ENCODE measurements at places on chromosomes 3 and 15.

- peak; percentile 2 for DNase-seq
Measured at GRCh38 chr3:191627064-191627463, 166.1 kb downstream of the PYDC2 start.

GRCh38 chr15:78033864-78034263 is 43.6 kb downstream of the TBC1D2B start:
- DNase-seq = no peak

DNA sequence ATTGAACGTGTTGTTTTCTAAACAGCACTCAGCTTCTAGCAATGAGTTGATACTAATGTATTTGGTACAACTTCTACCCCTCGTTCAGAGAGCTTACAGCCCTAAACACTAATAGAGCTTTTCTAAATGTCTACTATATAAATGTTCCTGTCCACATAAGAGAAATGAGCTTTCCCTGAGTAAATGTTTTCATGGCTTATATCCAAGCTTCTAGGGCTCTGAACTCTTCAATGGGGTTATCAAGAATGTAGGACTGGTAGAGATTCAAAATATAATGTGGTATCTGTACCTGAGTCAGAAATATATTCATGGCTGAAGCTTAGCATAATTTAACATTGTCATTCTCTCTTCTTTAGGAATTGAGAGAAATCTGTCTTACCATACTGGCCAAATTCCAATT is 73.4 kb downstream of the SERPINI1 start:
- no peak for DNase-seq

DNA sequence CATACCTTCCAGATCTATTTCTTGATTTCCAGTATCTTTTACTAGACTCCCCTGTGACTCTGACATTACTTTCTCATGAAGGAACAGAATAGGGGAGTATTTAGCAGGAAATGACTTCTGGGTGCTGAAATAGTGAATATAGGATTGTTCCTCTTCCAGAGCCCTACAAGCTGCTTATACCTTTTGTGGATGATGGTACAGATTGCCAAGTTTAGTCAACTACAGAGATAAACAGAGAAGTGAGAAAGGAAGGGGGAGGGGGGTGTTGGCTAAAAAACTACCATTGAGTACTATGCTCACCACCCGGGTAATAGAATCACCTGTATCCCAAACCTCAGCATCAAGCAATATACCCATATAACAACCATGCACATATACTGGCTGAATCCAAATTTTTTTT is 298.3 kb upstream of the GPR149 start:
- DNase-seq = no peak

DNA sequence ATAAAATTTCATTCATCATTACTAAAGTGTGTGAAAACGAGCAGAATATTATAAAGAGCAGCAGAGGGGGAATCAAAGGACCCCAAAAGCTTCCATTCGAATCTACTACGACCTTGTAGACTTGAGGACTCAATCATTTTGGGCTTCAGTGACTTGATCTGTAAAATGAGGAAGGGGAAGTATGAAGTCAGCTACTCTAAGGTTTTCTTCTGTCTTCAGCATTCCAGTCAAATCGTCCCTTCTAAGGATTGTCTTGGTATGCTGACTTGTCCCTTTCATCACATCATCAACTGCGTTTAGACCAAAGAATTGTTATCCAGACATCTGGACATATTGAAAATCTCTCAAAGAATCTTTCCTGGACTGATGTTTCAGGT is 44.8 kb downstream of the PLD1 start:
- no peak for DNase-seq

GRCh38 chr15:69305204-69305931 is 6.7 kb downstream of the PAQR5 start:
- peak; percentile 64 for DNase-seq

- no peak for DNase-seq
Measured at GRCh38 chr3:28982906-28983305, 298.0 kb upstream of the RBMS3 start.

GRCh38 chr3:12178091-12178820 is 19.5 kb upstream of the TIMP4 start:
- DNase-seq = peak; percentile 74

DNA sequence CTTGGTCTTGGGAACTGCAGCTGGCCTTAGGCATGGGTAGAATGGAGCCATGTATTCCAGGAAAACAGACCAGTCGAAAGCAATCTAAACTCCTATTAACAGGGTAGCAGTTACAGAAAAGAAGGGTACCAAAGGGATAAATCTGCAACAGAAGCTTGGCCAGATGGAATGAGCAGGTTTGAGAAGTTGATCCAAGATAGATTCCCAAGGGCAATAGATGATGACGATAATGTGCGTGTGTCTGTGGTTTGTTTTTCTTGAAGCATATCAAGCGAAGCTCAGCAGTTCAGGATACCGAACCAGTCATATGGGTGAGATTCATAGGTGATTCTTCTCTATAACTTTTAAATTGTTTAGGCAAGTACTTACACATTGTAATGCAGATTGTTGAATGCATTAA is 203.8 kb upstream of the SEMA6D start:
- DNase-seq = no peak

- DNase-seq = peak; percentile 52
Measured at GRCh38 chr3:64900156-64900555, 212.4 kb upstream of the ADAMTS9 start.

GRCh38 chr15:69340243-69340900 is 41.7 kb downstream of the PAQR5 start:
- DNase-seq = no peak

DNA sequence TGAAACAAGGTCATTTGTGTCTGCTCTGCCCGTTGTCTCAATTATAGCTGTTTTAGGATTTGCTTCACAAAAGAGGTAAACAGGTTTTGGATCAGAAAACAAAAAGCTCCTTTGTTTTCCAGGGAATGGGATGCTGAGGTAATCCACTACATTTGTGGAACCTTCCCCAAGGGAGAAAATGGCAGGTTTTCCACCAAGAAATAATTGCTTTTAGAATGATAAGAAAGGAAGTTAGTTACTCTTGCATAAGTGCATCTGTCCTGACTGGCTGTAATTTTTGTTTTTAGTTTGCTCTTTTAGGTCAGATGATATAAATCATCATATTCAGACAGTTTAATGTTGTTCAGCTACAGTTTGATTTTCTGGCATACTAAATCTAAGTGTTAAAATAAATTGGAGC is 198.5 kb upstream of the COL8A1 start:
- no peak for DNase-seq

GRCh38 chr3:195080125-195080524 is 190.8 kb downstream of the XXYLT1 start:
- DNase-seq = no peak

DNA sequence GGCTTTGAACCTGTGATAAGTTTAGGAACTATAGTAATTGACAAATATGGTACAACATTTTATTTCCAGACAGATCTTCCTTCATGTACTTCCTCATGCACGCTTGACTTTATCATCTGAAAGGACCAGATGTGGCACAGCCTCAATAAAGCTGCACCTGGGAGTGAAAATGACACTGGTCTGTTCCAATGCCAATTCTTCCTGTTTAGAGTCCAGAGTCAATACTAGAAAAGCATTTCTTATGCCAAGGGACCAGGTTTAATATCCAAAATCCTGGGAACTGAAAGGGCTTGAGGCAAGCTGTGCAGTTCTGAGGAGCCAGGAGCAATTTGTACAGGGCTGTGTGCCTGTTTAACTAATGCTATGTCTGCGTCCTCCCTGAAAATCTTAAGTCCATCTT is 15.3 kb downstream of the DPH6 start:
- no peak for DNase-seq

GRCh38 chr15:100241572-100242482 is 99.9 kb downstream of the ADAMTS17 start:
- no peak for DNase-seq

- no peak for DNase-seq
Measured at GRCh38 chr3:27357665-27358258, 11.4 kb downstream of the NEK10 start.

- DNase-seq = no peak
Measured at GRCh38 chr3:115663414-115663813, 40.1 kb downstream of the GAP43 start.

GRCh38 chr3:71389191-71389590 is 194.3 kb downstream of the FOXP1 start:
- DNase-seq = no peak

GRCh38 chr3:134850761-134851160 is 55.7 kb downstream of the EPHB1 start:
- no peak for DNase-seq

GRCh38 chr3:13544293-13544831 is 4.6 kb upstream of the FBLN2 start:
- DNase-seq = no peak

- no peak for DNase-seq
Measured at GRCh38 chr3:178275311-178275710, 260.9 kb upstream of the KCNMB2 start.

- no peak for DNase-seq
Measured at GRCh38 chr3:85912980-85913379, 954.2 kb downstream of the CADM2 start.

DNA sequence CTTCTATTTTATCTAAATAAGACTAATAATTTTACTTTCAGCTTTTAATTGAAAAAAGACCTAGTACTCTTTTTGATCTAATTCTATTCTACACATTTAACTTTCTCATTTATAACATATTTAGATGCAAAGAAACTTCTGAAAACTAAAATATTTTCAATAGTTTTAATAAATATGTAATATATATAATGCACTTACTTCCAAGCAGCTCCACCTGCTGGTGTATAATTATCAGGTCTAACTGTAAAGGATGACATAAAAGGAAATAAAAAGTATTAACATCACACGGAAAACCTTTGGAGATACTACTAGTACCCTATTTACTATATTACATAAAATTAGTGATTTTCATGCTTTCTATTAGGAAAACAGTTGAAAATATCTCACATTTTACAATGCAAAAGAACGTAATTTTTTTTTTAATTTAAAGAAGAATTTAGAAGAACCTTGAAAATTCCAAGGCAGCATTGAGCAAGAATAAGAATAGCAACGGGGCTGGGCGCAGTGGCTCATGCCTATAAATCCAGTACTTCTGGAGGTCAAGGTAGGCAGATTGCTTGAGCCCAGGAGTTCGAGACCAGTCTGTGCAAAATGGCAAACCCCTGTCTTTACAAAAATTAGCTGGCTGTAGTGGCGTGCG is 10.2 kb downstream of the PLSCR5 start:
- no peak for DNase-seq

- DNase-seq = no peak
Measured at GRCh38 chr15:89673165-89673512, 6.0 kb downstream of the PLIN1 start.

DNA sequence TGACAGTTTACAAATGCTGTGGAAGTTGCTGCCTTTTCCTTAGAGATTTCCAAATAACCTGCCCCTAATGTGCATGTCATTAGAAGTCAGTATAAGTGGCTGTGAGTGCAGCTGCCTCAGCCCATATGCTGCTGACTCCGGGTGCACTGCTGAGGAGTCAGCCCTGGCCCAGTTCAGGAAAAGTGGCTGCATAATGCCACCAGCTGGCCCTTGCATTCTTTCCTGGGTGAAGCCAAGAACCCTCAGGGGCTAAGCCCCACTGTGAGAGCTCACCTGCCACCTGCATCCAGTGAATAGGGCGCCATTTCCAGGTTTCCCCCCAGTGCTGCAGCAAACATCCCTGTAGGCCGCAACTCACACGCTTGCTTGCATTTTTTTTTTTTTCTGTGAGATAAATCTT is 139.9 kb downstream of the TJP1 start:
- no peak for DNase-seq

- DNase-seq = no peak
Measured at GRCh38 chr15:60130398-60130797, 126.3 kb downstream of the FOXB1 start.

DNA sequence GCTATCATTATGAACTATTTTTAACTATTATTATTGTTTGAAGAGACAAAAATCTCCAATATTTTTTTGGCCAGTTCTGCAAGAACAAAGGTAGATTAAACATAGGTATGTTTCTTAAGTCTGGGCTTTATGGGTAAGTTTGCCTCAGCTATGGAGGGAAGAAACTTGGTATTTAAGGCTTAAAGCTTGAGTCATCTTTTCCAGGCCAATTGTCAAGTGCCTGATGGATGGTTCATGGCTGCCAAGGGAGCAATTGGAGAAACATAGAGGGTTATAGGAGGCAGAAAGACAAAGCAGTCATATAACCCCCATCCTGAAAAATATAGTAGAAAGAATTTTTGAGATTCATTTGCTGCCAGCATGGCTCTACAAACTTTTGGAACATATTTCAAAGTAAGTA is 7.2 kb upstream of the STAC start:
- DNase-seq = no peak

DNA sequence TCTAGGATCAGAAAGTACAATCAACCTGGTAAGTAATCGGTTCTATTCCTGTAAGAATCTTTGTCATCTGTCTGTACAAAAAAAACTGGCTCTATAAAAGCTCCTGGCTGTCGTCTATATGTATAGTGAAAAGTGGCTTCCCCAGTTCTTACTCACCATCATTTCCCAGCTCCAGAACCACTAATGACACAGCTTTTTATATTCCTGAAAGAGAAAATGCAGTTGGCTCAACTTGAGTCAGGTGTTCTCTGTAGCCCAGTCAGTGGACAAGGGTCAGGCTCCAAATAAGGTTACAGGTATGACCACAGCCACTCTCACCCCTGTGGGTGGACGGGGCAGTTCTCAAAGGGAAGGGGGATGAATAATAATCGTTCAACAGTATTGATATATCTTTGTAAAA is 85.1 kb downstream of the AP4E1 start:
- no peak for DNase-seq

- DNase-seq = peak; percentile 67
Measured at GRCh38 chr15:84702961-84703482, 12.9 kb downstream of the SEC11A start.

- DNase-seq = no peak
Measured at GRCh38 chr3:74390121-74390877, 224.2 kb downstream of the CNTN3 start.

DNA sequence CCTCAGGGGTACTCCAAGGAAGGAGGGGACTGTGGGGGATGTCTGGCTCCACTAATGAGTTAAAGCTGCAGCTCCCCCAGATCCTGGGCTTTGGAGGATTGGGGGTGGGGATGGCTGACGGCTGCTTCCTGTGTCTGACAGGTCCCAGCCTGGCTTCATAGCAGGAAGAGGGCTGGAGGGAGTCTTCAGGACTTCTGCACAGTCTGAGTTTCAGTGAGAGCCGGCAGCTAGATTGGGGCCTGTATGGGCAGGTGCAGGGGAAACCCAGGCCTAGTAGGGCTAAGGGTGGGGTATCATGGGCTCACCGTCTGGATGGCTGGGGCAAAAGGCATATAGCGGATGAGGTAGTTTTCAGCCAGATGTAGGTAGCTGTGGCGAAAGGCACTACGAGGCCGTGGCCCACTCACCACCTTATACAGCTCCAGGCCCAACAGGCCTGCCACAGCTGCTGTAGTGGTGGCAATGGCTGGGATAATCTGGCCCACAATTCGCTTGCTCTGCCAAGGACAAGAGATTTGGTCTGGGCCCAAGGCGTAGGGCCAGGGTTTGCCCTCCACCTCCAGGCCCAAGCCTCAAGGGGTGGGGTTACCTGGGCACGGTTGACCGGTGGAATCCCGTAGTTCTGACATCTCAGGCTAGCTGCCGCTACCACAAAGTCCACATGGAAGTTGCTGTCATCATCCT is 4.5 kb downstream of the INKA1 start:
- DNase-seq = no peak

- DNase-seq = no peak
Measured at GRCh38 chr3:142577696-142578328, 721 bp downstream of the ATR start.

- no peak for DNase-seq
Measured at GRCh38 chr3:189316296-189317019, 144.7 kb downstream of the TPRG1 start.

GRCh38 chr3:16912400-16913263 is 27.9 kb downstream of the PLCL2 start:
- DNase-seq = no peak

Data from right cardiac atrium (tissue), 5 donors.